ENCODE measurements at places on chromosomes 7 and 10. TPM values are rescaled to one million over a fixed set of nuclear protein-coding genes. Genes with fewer than 3 reads are reported as not detected.

GRCh38 chr7:93957767-93958166 is 36.2 kb downstream of the GNG11 start:
- DNase-seq: no peak

- no peak for DNase-seq
Observed at GRCh38 chr10:22617051-22617450, 97.3 kb downstream of the PIP4K2A start.

DNA sequence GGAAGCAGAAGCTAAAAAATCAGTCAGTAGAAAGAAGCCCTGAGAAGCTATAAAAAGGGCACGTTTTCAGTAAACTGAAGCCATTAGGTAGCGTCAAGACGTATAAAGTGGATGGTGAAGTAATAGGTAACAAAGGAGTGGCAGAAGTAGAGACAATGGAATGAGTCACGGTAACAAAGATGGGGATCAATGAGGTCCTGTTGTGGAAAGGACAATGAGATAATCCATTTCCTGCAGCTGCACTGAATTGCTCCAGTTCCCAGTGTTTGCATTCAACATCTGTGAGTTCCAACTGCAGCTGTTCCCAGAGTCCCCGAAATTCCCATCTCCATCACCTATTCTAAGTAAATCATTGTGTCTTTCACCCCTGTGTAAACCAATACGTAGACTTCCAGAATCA is 4.8 kb upstream of the HYCC1 start:
- DNase-seq: no peak

GRCh38 chr7:2237109-2237602 is 4.4 kb upstream of the MAD1L1 start:
- DNase-seq: no peak

DNA sequence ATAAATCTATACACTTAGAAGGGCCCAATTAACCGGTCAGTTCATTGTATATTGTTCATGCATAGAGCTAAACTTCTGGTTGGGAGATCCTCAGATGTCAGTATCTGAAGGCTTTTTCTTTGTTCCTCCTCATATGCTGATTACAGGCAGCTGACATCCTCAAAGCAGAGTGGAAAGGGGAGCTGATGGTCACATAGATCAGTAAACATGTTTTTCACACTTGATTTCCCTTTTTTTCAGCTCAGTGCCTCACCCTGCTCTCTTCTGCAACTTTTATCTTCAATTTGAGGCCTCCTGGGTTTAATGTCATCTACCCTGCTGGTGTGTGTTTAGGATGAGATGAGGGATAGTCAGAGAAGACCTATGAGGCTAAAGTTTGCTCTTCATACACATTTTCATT is 297.9 kb upstream of the FZD1 start:
- DNase-seq: no peak

GRCh38 chr7:124263232-124263827 is 230.5 kb upstream of the TMEM229A start:
- DNase-seq: no peak

DNA sequence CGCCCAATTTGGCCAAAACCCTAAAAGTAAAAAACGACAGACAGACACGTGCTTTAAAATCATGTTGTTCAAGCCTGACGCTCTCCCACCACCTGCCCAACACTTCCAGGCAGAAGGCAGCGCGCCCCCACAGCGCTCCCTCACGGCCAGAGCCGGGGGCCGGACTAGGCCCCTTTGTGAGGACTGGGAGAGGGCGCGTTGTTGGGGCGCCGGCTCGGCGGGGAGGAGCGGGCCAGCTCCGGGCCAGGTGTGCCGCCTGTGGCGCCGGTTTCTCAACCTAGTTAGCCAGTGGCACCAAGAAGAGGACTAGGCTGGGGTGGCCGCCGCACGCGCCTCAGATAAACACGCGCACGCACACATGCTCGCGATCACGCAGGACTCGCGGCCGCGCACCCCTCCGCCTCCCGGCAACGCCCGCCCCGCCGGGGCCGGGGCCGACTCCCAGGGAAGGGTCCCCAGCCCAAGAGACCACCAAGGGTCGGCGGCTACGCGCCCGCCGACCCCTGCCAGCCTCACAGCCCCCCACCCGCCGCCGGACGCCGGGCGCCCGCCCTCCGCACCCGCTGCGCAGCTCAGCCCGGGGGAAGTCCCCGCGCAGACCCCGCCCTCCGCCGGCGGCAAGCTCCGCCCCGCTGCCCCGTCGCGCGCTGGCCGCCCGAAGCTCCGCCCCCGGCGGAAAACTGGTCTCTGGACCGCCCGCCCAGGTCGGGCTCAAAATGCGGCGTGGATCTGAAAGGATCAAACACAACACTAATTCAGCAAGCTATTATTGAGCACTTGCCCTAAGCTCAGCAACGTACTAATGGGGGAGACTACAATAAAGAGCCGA is at the start of gene IMMP2L:
TSS of gene IMMP2L (minus strand) at position 589 of the 829 bp plus-strand sequence.
- DNase-seq: peak; percentile 91

GRCh38 chr10:6314620-6315205 is 112.0 kb downstream of the PFKFB3 start:
- DNase-seq: no peak

DNA sequence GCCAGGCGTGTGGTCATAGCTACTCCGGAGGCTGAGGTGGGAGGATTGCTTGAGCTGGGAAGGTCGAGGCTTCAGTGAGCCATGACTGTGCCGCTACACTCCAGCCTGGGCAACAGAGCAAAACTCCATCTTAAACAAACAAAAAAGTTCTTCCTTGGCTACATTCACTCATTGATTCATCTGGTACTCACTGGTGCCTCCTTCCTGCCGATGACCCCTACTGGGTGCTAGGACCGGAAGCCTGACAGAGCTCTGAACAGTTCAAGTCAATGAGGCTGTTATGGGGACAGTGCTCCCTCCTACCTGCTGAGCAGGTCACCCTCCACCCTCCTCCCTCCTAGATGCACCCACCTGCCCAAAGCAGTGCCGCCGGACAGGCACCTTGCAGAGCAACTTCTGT is 4.9 kb downstream of the PCOLCE start:
- DNase-seq: no peak

DNA sequence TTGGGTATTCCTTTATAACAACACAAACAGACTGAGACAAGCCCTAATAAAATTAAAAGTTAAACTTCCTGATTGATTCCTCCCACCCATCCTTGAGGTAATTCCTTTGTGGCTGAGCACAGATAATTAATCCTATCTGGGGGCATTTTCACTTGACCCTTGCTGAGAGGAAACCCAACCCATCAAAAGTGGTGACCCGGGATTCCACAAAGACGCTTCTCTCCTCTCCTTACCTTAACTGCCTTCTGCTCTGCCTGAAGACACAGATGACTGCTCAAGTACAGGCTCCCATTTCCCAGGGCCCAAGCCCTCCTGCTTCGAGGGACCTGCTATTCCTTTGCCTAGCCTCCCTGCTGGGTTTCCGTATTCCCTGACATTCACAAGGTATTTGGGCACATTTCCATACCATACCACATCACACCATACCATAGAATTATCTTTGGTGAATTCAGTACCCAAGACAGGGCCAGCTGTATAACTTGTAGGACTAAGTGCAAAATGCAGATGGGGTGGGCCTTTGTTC is 9.8 kb upstream of the MAPK8 start:
- no peak for DNase-seq

DNA sequence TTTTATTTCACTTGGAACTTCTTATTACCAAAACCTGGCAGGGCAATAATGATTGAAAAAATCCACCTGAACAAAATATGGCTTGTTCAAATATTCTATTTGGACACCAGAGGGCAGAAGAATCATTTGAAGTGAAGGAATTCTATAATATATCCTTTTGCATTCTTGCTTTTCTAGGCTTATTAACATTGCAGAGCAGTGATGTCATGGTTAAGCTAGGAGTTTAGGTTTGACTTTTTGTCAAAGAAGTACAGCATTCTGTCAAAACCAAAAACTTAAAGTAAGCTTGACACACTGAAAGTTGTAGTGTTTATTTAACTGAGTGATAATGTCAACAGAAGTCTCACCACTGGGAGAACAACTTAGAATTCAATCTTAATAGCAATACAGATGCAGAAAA is 156.0 kb downstream of the SEMA3D start:
- no peak for DNase-seq

DNA sequence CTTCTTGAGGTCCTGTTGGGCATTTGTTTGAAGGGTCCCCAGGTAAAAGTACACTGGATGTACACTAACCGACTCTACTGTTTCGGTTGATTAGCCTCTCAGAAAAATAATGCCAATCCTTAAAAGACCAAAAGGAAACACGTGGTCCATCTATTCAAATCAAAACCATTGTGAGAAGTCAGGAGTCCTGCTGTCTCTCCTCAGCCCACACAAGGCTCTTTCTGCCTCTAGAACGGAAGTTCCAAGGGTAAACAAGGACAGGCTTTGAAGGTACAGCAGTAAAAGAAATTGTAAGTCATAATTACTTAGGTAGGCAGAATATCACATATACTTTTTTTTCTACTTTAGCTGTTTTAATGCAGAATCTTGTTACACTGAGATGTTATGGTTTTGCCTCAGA is 71.7 kb upstream of the TPK1 start:
- no peak for DNase-seq

GRCh38 chr7:150361402-150361801 is 7.2 kb upstream of the REPIN1 start:
- no peak for DNase-seq

- DNase-seq: no peak
Observed at GRCh38 chr10:22825841-22826240, 102.0 kb upstream of the ARMC3 start.

GRCh38 chr10:121831777-121832176 is 96.1 kb downstream of the ATE1 start:
- DNase-seq: no peak

DNA sequence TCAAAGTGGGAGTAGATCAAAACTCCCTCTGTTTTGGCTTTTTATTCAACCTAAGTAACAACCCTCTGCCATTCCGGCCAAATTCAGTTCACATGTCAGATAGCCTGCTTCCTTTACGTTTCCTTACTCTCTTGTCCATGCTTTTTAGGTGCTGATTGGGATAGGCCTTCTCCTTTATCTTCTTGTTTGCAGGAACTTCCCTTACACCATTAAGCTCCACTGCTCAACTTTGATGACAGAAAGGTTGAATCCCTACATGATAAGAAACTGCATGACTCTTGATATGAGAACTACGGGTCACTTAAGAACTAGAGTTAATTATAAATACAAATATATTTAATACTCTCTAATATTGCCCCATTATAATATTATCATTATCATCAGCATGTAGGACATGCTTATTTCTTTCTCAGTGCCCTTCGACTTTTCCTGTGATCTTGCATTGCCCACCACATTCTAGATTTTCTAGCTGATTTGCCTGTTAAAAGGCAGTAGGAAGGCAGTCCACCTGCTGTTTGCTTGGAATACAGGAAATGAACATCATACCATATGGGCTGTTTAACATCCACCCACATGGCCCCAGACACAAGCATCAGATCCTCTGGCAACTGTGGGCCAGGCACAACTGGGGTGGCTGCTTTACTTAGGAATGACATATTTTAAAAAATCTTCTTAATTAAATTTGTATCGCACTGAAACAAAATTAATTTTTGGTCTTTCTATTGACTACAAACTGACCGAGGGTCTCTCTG is 59.7 kb upstream of the CCDC6 start:
- DNase-seq: no peak

GRCh38 chr10:30114881-30115625 is 55.7 kb upstream of the JCAD start:
- no peak for DNase-seq

- no peak for DNase-seq
Observed at GRCh38 chr10:48899781-48900180, 39.9 kb downstream of the LRRC18 start.

DNA sequence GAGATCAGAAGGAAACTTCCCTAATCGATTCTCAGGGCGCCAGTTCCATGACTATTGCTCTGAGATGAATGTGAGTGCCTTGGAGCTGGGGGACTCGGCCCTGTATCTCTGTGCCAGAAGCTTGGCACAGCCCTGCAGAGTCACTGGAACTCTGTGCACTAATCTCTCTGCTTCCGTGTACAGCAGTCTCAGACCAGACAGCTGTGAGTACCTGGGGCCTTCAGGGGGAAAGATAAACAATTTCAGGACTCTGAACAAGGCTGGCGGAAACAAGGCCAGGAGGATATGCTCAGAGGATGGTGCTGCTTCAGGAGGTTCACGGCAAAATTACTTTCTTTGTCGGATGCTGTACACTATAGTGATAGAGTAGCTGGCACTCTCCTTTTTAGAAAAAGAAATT is 131.7 kb upstream of the PRSS58 start:
- no peak for DNase-seq

DNA sequence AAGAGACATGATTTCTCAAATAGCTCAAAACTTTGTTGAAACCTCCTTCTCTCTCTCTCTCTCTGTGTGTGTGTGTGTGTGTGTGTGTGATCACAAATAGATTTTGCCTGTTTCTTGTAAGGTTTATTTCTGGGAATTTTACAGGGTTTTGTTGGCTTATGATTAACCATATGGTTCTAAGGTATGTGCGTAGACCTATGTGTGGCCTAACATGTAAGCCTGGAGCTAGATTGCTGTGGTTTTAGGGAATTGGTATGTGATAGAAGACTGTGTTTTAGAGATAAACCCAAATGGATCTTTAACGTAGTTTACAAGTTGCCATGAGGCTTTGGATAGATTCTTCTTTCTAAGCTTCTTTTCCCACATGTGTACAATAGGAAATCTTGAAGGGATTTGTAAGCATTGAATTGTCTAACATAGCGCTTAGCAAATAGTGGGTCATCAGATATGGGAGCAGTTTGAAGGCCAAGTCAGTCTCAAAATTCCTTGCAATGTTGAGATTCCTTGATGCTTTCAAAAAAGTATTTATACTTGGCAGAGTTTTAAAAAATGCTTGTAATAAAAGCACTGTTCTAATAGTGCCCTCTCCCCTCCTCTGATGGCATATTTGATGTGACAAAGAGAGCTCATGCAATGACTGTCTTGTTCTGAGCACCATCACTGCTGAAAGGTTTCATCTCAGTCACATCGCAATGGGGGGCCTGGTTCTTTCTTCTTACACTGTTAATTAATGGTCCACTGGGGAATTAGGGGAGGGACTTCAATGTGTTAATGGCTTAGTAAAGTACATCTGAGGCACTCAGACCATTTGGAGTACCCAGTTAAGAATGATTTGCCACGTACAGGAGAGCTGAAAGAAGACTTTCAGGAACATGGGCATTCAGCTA is 118.2 kb downstream of the SNX10 start:
- no peak for DNase-seq

- peak; percentile 96 for DNase-seq
Observed at GRCh38 chr10:125016123-125016522, 74.2 kb downstream of the ZRANB1 start.

GRCh38 chr10:79883986-79884385 is 57.4 kb downstream of the NUTM2E start:
- DNase-seq: no peak

DNA sequence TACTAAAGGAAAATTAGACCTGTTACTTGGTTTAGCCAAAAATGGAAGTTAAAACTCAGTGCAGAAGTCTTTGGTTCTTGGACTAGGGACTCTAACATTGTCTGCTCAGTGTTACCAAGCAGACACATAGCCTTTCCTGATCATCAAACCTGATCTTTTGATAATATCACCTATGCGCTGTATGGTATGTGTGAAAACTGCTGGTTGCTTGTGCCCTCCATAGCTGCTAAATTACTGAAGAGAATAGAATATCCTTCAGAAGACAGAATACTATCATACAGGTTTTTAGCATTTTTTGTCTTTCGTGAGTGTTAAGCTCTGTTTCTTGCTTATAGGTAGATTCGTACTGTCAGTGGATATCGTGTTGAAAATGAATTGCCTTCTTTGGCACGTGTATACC is 68.7 kb downstream of the ST7 start:
- DNase-seq: no peak

The SPDYE5 gene
- not detected for total RNA-seq

The WEE2 gene
- not detected for total RNA-seq

The TMED4 gene
- 69.1 TPM for total RNA-seq

The CAV1 gene
- total RNA-seq: 156 TPM

The SNCG gene
- total RNA-seq: 250 TPM

The CYP17A1 gene
- total RNA-seq: 116 TPM

Measured in ascending aorta (tissue), 2 donors.